Astrocyte (in vitro differentiated cells and primary cell): ENCODE measurements at places on chromosomes 4 and X. TPM values are rescaled to one million over a fixed set of nuclear protein-coding genes. Genes with fewer than 3 reads are reported as not detected.

Gene RLIM
- 53.5 and 55.4 TPM in 2 replicates for total RNA-seq

Gene STARD8
- 1.0 and 1.3 TPM in 2 replicates for total RNA-seq

Gene COPS4
- 35.2 and 39.3 TPM in 2 replicates for total RNA-seq

Gene TCEANC
- total RNA-seq, result 1.0 and 2.3 TPM in 2 replicates

- no peak for DNase-seq
Measured at GRCh38 chr4:273309-274017, 31.8 kb downstream of the ZNF732 start.

DNA sequence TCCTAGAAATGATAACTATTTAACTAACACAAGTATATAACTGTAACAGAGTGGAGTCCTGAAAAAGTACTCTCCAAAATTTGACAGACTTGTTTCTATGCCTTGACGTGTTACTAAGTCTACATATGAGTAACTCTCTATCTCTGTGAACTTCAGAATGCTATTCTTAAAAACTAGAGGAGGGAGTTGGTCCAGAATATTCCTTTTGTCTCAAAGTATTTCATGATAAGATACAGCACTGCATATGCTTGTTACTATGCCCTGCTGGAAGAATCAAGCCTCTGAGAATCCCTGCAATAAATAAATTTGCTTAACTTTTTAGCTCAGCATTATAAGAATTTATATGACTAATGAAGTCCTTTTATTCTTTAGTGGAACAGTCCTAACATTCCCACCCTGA is 50.9 kb upstream of the ATXN3L start:
- DNase-seq, result no peak

GRCh38 chrX:65874110-65874509 is 165.8 kb downstream of the VSIG4 start:
- DNase-seq, result no peak

DNA sequence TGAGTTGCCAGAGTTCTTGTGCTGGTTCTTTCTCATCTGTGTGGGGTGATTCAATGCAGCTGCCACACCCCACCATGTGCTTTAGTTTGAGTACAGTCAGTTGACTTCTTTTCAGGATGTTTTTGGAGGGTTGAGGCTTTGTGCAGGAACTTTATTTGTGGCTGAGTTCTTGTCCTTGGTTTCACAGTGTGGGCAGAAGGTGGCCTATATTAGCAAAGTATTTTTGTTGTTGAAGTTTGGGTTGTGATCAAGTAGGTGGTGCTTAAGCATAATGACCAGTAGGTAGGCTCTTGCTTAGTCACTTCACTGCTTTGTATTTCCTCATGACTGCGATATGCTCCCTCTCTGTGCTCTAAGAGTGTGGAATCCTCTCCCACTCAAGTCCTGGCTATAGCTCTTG is 80.3 kb downstream of the ARHGAP24 start:
- no peak for DNase-seq

DNA sequence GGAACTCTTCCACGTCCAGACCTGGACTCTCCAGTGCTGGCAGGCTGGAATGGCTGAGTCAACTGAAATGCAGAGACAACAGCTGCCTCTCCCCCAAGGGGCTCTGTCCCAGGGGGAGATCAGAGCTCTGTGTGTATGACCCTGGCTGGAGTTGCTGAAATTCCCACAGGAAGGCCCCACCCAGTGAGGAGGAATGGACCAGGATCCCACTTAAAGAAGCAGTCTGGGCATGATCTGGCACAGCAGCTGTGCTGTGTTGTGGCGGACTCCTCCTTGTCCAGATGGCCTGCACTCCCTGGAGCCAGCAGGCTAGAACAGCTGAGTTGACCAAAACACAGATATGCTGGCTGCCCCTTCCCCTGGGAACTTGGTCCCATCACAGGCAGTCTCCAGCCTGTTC is 25.4 kb downstream of the C4orf17 start:
- no peak for DNase-seq
